Aorta (tissue), 5 donors: ENCODE measurements at places on chromosomes 2 and 18.
A peak's percentile ranks its signal among the peaks of the same experiment; 100 is the strongest.

DNA sequence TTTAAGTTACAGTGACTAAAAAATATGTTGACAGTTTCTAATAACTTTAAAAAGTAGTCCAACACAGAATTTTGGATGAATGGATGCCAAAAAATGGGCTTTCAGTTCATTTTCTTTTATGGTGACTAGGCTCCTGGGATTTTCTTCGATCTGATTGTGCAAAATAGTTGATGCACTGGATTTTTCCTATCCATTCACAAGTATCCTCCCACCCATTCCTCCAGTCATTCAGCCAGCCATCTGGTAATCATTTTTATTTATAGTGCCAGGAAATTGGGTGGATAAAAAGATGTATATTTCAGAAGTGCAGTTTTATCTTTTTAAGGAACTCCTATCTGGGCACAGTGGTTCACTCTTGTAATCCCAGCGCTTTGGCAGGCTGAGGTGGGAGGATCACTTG is 175.1 kb downstream of the PTPRM start:
- DNase-seq, result no peak
- no peak overlapping the region for H3K27ac ChIP-seq
- H3K4me3 ChIP-seq, result no peak overlapping the region
- no peaks in the 10 kb centered on the region for H3K36me3 ChIP-seq

DNA sequence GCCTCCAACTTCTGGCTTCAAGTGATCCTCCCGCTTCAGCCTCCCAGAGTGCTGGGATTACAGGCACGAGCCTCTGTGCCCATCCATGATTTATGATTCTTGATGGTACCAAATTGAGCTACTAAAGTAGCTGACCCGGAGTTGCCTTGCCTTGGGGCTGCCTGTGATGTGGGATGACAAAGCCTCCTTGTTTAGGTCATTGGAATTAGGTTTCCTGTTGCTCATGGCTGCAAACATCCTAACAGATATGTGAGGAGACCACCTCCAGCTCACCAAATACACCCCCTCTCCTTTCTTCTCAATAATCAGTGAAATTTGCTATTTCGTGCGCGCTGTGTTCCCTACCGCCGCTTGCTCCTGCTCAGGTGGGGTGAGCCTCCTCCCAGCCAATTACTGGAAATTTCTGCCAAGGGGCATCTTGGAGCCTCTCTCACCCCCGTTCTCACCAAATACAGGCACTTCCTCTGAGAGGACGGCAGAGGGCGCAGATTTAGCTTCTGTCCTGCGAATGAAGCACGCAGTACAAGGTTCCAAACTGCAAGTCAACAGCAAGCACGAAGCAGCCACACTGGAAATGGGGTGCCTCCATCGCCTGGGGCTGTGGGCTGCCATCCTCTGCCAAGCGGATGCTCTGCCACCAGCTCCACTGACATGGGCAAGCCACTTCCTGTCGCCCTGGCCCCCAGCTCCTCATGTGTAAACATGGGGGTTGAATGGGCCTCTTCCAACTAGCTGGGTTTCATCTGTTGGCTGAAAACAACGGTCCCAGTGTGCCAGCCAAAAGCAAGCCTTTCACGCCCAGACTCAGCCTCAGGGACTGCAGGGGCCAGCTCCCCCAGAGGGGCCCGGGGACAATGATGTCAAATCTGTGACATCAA is 71.7 kb downstream of the NCAPH start:
- no peaks in the 10 kb centered on the region for H3K27me3 ChIP-seq
- H3K27ac ChIP-seq, result no peak overlapping the region
- no peaks in the 10 kb centered on the region for H3K36me3 ChIP-seq
- H3K4me1 ChIP-seq, result peaks cover 4% of the 10 kb centered on the region
- DNase-seq, result peak; percentile 64

GRCh38 chr2:176636401-176636800 is 367.2 kb downstream of the MTX2 start:
- no peaks in the 10 kb centered on the region for H3K36me3 ChIP-seq
- no peak overlapping the region for H3K4me3 ChIP-seq
- H3K27ac ChIP-seq, result no peak overlapping the region
- H3K4me1 ChIP-seq, result no peaks in the 10 kb centered on the region
- no peaks in the 10 kb centered on the region for H3K27me3 ChIP-seq

GRCh38 chr2:42353792-42354429 is 7.1 kb downstream of the COX7A2L start:
- H3K36me3 ChIP-seq, result peaks cover 3% of the 10 kb centered on the region
- no peak for DNase-seq
- no peak overlapping the region for H3K4me3 ChIP-seq
- H3K27me3 ChIP-seq, result no peaks in the 10 kb centered on the region
- no peak overlapping the region for H3K27ac ChIP-seq
- H3K4me1 ChIP-seq, result no peaks in the 10 kb centered on the region

- no peaks in the 10 kb centered on the region for H3K36me3 ChIP-seq
- H3K27me3 ChIP-seq, result no peaks in the 10 kb centered on the region
- H3K4me1 ChIP-seq, result peaks cover 13% of the 10 kb centered on the region
- no peak overlapping the region for H3K4me3 ChIP-seq
Measured at GRCh38 chr2:33104726-33105125, 158.0 kb downstream of the LTBP1 start.

- no peak overlapping the region for H3K27ac ChIP-seq
- no peak overlapping the region for H3K4me3 ChIP-seq
- no peaks in the 10 kb centered on the region for H3K27me3 ChIP-seq
Measured at GRCh38 chr2:82124629-82125028, 1820.1 kb upstream of the LRRTM1 start.

DNA sequence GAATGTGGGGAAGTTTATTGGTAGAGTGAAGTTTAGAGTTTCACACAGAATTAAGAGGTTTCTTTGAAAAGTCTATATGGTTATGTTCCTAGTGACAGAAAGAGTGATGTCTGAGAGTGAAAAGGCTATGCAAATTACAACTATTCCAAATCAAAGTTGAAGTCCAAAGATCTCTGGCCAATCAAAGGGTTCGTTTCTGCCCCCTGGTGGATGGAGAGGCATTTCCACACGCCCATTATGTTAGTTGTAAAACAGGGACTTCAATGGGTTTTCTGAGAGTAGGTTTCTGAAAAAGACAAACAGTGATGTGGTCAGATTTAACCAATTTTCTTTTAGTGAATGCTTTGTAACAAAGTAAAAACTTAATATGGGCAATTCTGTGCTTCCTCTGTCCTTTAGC is 441.5 kb upstream of the POU3F3 start:
- no peaks in the 10 kb centered on the region for H3K4me1 ChIP-seq
- H3K4me3 ChIP-seq, result no peak overlapping the region
- H3K27ac ChIP-seq, result no peak overlapping the region
- no peaks in the 10 kb centered on the region for H3K27me3 ChIP-seq
- no peak for DNase-seq
- H3K36me3 ChIP-seq, result no peaks in the 10 kb centered on the region

DNA sequence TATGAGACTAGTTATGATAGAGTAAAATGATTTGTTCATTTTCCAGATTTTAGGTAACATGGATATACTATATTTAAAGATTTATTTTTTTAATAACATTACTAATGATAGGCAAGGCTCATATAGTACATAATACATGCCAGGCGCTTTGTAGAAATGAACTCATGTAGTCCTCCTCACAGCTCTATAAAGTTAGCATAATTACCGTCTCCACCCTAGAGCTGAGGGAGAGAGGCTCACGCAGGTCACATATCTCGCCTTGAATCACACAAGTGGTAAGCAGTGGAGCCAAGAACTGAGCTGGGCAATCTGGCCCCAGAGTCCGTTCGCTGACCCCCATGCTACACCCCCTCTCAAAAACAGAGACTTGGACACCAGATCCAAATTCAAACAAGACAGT is 222.5 kb downstream of the FAM210A start:
- H3K27ac ChIP-seq, result no peak overlapping the region
- no peaks in the 10 kb centered on the region for H3K27me3 ChIP-seq
- no peak for DNase-seq
- H3K4me1 ChIP-seq, result peaks cover 5% of the 10 kb centered on the region

DNA sequence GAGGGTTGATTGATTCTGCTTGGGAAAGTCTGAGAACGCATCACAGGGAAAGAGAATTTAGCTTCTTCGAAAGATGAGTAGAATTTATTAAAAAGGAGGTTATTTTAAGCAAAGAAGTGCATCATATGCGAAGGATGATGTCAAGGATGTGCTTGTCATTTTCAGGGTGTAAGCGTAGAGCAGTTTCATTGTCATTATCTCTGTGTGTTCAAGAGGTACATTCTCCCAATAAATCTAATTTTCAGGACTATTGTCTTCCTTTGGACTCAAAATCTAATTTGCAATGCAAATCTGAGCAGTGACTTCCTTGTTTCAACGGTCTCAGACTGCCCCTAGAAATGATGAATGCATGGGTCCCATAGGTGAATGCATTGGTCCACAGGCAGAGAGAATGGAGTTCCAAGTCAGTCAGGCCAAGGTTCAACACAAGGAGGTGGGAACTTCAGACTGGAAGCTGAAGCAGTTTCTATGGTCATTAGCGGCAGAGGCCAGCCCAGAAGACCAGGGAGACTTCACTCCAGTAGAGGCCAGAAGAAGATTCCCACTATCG is 99.8 kb downstream of the CDC42EP3 start:
- H3K36me3 ChIP-seq, result no peaks in the 10 kb centered on the region
- no peaks in the 10 kb centered on the region for H3K4me1 ChIP-seq
- H3K4me3 ChIP-seq, result no peak overlapping the region
- no peak overlapping the region for H3K27ac ChIP-seq
- H3K27me3 ChIP-seq, result no peaks in the 10 kb centered on the region

DNA sequence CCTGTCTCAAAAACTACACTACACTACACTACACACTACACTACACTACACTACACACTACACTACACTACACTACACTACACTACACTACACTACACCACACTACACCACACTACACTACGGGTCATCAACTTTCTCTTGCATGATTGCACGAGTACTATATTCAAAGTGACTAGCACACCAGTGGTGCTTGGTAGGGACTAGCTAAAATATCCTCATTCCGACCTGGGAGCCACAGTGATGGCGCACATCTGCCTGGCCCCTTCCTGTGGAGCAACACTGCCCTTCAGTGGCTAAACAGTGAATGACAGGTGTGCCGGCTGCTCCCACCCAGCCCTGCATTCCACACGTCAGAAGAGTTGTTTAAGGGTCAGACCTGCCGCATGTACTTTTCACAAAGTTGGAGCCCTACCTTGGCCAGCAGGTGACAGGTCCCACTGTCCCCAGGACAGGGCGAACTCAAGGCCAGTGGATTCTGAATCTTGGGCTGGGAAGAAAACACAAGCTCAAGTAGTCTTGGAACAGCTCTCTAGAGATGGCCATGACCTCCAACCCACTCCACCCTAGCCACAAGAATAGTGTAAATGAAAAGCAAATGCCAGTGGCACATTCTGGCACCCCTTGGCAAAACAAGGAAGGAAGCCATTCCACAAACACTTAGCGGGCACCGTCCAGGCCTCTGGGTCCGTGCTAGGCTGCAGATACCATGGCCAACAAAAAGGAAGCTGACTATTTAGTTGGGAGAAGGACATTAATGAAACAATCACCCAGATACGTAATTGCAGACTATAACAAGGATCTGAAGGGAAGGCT is 79.7 kb upstream of the MSH2 start:
- no peaks in the 10 kb centered on the region for H3K4me1 ChIP-seq
- no peak overlapping the region for H3K27ac ChIP-seq
- no peaks in the 10 kb centered on the region for H3K27me3 ChIP-seq
- H3K4me3 ChIP-seq, result no peak overlapping the region
- peak; percentile 81 for DNase-seq
- no peaks in the 10 kb centered on the region for H3K36me3 ChIP-seq

DNA sequence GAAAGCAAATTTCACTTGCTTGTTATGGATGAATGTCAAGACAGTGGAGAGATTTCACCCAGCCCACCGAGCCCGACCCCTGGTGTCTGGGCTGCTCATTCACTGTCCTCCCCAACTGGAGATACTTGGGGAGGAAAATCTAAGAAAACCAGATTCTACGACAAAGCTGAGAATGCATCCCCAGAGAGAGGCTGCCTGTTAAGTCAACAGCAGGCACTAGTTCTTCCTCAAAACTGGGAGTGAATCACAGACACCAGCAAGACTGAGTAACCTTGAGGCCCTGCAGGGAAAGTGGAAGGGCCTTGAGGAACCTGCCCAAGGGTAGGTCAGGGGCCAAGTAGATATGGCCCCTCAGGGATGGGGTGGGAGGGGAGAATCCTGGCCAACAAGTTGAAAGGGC is 34.2 kb upstream of the MLPH start:
- H3K27ac ChIP-seq, result no peak overlapping the region
- H3K27me3 ChIP-seq, result no peaks in the 10 kb centered on the region
- H3K36me3 ChIP-seq, result no peaks in the 10 kb centered on the region
- no peak overlapping the region for H3K4me3 ChIP-seq

GRCh38 chr2:49959961-49960553 is 805.7 kb upstream of the FSHR start:
- H3K27me3 ChIP-seq, result no peaks in the 10 kb centered on the region
- H3K4me3 ChIP-seq, result no peak overlapping the region
- H3K4me1 ChIP-seq, result no peaks in the 10 kb centered on the region

GRCh38 chr2:161117506-161117905 is 42.7 kb upstream of the TANK start:
- no peak for DNase-seq
- no peak overlapping the region for H3K4me3 ChIP-seq
- no peaks in the 10 kb centered on the region for H3K27me3 ChIP-seq
- H3K4me1 ChIP-seq, result no peaks in the 10 kb centered on the region

DNA sequence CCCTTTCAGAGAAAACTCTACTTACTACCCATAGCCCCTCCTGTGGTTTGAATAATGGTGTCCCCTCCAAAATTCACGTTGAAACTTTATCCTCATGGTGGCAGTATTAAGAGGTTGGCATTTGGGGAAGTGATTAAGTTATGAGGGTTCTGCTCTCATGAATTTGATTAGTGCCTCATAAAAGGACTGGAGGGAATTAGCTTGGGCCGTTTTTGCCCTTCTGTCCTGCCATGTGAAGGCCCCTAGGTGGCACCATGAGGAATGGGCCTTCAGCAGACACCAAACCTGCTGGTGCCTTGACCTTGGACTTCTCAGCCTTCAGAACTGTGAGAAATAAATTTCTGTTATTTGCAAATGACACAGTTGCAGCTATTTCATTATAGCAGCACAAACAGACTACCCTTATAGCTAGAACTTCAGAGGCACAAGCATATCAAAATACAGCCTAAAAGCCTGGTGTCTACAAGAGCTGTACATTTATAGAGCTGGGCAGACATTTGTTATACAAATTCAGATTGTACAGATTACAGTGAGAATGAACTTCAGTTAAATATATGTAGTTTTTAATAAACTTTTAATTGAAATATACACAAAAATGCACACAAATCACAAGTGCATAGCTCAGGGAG is 2.6 kb upstream of the PTPN2 start:
- no peak overlapping the region for H3K27ac ChIP-seq
- no peaks in the 10 kb centered on the region for H3K36me3 ChIP-seq
- H3K4me3 ChIP-seq, result no peak overlapping the region
- no peaks in the 10 kb centered on the region for H3K4me1 ChIP-seq
- no peaks in the 10 kb centered on the region for H3K27me3 ChIP-seq
- DNase-seq, result no peak

DNA sequence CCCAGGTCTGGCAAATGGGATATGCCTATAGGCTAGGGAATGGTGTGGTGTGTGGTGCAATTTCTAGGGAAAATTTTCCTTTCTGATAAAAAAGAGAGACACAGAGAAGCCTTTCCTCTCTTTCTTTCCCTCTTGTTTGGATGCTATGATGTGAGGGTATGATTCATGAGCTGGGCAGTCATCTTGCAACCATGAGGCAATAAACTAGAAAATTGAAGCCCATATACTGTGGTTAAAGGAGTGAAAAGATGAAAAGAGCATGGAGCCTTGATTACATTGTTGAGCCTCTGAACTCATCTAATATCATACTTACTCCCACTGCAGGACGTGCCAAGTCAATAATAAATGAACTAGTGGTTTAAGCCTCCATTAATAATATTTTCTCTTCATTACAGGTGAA is 215.6 kb downstream of the HAUS1 start:
- H3K27me3 ChIP-seq, result no peaks in the 10 kb centered on the region
- no peak overlapping the region for H3K4me3 ChIP-seq
- no peaks in the 10 kb centered on the region for H3K36me3 ChIP-seq
- no peak for DNase-seq
- no peaks in the 10 kb centered on the region for H3K4me1 ChIP-seq
- no peak overlapping the region for H3K27ac ChIP-seq
